Activated naive CD4-positive, alpha-beta T cell treated with anti-CD3 and anti-CD28 coated beads, Interleukin-2, amount 50 U/mL, for 16 hours (primary cell): ENCODE measurements at places on chromosomes 1 and 21.

GRCh38 chr1:184088037-184088436 lies 36.5 kb downstream of the TSEN15 start:
- no peak for DNase-seq

- DNase-seq = no peak
Observed at GRCh38 chr1:56028244-56028643, 551.1 kb downstream of the PLPP3 start.

GRCh38 chr1:42420911-42421585 lies 34.8 kb downstream of the ZMYND12 start:
- no peak for DNase-seq

DNA sequence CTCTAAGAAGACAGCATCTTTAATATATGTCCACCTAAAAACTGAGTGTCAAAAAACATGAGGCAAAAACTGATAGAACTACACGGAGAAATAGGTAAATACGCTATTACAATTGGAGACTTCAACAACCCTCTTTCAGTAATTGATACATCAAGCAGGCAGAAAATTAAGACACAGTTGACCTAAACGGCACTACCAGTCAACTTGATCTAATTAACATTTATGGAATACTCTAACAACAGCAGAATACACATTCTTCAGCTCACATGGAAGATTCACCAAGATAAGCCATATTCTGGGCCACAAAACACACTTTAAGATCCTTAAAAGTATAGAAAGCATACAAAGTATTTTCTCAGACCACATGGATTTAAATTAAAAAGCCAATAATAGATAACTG lies 137.6 kb downstream of the CLIC6 start:
- DNase-seq = no peak

DNA sequence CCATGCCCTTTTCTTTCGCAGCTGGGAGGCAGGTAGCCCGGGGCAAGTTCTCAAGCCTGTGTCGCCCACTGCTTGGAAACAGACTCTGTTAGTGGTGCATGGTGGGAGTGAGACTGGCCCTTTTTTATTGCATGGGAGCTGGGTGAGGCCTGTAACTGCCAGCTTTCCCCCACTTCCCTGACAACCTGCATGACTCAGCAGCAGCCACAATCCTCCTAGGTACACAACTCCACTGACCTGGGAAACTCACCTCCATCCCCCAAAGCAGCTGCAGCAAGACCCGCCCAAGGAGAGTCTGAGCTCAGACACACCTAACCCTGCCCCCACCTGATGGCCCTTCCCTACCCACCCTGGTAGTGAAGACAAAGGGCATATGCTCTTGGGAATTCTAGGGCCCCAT lies 25.8 kb downstream of the PIGP start:
- DNase-seq = no peak

- no peak for DNase-seq
Observed at GRCh38 chr1:93770640-93771039, 89.0 kb upstream of the BCAR3 start.

DNA sequence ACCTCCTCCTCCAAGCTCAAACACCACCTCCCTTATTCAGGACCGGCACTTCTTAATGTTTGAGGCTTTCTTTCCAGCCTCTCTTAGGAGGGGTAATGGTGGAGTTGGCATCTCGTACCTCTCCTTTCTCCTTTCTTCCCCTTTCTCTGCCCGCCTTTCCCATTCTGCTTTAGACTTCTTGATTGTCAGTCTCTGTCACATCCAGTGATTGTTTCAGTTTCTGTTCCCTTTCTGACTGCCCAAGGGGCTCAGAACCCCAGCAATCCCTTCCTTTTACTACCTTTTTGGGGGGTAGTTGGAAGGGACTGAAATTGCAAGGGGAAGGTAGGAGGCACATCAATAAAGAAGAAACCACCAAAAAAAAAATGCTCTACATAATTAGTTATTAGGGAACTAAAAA lies 5.6 kb downstream of the ELK4 start:
- no peak for DNase-seq

DNA sequence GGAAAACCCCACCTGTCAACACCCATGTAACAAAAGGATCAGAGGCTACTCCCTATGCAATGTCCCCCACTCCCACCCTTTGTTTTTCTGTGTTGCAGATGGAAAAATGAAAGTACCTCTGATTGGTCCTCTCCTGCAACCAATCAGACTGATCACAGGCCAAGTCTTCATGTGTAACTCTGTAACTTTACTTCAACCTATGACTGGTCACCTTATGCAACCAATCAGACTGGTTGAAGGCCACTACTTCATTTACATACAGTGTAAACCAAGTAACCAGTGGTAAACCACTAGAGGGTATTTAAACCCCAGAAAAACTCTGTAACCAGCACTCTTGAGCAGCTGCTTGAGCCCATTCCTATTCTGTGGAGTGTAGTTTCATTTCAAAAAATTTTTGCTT lies 266.3 kb upstream of the OLFM3 start:
- DNase-seq = no peak

DNA sequence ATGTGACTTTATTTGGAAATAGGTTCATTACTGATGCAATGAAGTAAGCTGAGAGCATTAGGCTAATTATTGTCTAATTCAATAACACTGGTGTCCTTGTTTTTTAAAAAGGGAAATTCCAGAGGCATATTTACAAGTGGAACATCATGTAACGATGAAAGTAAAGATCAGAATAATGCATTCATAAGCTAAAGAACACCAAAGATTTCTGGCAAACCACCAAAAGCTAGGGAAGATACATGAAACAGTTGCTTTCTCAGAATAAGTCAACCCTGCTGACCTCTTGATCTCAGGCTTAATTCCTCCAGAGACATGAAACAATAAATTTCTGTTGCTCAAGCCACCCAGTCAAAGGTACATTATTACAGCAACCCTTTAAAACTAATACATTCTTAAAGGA lies 20.3 kb upstream of the IFI16 start:
- no peak for DNase-seq

- DNase-seq = no peak
Observed at GRCh38 chr1:167548059-167548932, 5.3 kb downstream of the CREG1 start.
